Liver (tissue), 10 donors: ENCODE measurements at places on chromosomes 13 and 19.
A peak's percentile ranks its signal among the peaks of the same experiment; 100 is the strongest.

- DNase-seq = no peak
These were observed 18.0 kb upstream of the GARRE1 start for GRCh38 chr19:34236035-34236987.

GRCh38 chr13:66835040-66835628 is 395.0 kb downstream of the PCDH9 start:
- peak; percentile 56 for DNase-seq

GRCh38 chr19:6745965-6746364 is 6.5 kb downstream of the TRIP10 start:
- DNase-seq = no peak

- DNase-seq = no peak
These were observed 18.7 kb downstream of the UNC13A start for GRCh38 chr19:17669419-17669818.

DNA sequence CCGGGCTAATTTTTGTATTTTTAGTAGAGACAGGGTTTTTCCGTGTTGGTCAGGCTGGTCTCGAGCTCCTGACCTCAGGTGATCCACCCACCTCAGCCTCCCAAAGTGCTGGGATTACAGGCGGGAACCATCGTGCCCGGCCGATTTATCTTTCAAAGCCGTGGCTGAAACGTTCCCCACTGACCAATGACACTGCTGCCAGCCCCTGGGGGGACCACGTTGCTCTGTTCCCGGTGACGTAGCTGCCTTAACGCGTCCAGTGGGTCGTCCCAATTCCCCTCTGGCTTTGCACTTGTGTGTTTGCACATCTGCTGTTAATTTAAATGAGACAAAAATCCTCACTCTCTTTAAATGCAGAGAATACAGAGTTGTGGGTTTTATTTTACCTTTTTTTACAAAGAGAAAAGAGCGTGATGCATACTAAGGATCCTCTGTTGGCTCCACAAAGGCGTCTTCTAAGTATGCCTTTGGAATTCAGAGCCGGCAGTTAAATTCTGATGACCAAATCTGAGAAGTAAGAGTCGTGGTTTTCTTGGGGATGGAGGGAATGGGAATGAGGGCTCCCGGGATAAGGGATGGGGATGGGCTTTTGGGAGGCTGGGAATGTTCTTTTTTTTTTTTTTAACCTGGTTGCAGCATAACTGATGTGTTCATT is 18.6 kb upstream of the LMTK3 start:
- DNase-seq = no peak

- peak; percentile 85 for DNase-seq
These were observed 22.8 kb upstream of the SIGLEC11 start for GRCh38 chr19:49983645-49984229.

- no peak for DNase-seq
These were observed 193.6 kb downstream of the RAP2A start for GRCh38 chr13:97627566-97627965.

DNA sequence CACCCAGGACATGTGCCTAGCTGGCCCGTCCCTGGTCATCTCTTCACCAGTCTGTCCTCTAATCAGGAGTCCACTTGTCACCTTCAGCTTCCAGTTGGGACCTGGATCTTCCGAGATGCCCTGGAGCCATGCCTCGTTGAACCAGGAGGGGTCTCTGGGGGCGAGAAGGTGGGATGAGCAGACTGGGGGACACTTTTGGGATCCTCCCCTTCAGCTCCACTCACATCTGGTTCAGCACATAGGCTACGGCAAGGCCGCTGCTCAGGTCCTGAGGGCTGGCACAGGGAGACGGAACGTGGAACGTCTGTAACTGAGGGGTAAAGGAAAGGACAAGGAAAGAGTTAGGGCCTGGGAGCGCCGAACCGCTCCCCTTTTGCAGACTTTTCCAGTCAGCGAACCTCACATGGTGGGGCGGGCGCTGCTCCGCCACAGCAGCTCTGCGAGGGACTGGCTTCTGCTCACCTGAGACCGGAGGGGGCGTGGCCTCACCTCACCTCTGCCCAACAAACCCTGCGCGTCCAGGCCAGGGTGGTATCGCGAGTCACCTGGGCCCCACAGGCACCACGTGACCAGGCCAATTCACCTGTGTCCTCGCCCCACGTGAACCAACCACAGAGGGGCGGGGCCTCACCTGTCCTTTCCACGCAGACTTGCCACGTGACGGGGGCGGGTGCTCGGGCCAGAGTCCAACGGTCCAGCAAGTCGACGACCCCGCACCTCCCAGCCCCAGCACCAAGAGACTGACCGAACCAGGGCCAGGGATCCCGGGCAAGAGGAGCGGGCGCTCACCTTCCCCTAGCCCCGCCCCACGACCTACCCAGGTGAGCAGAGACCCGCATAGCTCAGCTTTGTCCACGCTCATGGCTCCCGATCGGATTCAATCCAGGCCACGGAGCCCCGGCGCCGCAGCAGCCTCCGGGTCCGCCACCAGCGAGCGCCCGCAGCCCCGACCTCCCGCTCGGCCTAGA is at the start of gene HOOK2:
Gene HOOK2, minus strand, starts transcription at position 965 of the 968 bp plus-strand sequence. Its CDS starts 103 bp downstream, at position 862.
- DNase-seq = peak; percentile 78

DNA sequence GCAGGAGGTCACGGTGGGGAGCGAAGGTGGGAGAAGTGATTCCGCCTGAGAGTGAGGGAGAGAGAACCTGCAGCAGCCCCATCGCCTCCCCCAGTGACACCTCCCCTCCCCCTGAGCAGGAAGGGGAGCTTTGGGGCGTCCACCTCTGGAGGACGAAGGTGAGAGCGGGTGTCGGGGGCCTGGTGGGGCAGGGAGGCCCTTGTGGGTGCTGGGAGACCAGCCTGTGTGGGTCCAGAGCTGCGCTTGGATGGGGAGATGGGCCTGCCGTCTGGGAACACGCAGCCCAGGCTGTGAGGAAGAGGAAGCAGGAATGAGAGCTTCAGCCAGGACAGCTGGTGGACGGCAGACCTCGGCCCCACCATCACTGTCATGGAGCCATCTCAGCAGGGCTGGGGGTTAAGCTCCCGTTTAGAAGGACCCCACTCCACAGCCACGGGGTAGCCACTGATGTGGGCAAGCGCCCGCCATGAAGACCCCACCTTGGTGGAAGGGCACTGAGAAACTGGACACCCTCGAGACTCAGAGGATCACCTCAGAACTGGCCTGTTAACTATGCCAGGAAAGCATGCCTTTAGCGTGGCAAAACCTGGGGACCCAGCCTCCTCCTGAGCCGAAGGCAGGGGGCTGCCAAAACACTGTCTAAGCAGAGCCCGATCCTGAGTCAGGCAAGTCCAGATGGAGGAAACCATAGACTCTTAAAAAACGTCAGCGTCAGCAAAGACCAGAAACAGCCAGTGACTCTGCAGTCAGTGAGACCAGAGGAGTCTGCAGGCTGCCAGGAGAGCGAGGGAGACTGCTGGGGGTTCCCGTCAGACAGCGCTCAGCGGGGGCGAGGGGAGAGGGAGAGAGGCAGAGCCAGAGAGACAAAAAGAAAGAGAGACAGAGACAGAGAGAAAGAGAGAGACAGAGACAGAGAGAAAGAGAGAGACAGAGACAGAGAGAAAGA is 6.4 kb upstream of the PROZ start:
- DNase-seq = no peak

DNA sequence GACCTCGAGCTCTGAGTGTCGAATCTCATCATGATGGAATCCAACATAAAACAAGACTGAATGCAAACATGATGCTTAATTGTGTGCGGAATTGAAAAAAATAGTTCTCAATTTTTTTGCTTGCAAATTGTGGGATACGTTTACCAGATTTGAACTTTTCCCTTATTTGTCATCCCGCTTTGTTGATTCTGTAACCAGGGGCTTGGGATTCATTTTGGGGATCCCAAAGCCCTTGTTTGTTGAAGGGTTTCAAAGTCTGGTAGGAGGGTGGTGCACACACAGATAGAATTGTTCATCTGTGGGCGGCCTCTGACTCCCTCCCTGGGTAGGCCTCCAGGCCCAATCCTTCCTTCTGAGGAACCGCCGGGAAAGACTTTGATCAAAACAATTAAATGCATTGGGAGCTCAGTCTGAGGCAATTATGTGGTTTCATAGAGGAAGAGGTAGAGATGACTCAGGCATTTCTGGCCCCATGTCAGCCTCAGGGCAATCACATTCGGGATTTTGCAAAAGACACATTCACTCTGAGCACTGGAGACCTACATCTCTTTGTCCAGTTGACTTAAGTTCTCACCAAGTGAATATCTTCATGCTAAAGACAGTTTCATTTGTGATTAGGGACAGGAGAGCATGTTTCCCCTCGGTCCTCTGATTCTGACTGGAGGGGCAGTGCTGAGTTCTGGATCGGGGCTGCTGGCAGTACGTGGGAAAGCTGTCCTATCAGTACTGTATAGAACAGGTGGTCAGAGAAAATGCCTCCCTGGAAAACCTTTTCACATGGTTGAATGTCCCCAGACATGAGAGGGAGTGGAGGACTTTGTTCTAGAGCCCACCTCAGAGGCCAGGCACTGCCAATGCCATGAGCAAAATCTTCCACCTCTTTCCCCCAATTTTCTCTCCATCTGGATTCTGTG is 27.8 kb upstream of the IGFL4 start:
- no peak for DNase-seq

DNA sequence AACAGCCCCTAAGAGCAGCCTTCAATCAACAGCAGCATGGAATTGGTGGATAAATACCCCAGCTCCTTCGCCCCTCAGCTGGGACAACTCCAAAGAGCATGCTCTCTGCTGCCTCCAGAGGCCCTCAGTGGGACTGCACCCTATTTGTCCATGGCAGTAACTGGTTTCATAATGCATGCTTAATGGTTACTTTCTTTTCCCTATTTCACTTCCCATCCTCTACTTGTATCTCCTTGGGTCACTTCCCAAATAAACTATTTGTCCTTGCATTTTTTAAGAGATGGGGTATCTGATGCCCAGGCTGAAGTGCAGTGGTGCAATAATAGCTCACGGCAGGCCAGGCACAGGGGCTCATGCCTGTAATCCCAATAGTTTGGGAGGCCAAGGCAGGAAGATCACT is 13.5 kb upstream of the TPM4 start:
- peak; percentile 61 for DNase-seq

DNA sequence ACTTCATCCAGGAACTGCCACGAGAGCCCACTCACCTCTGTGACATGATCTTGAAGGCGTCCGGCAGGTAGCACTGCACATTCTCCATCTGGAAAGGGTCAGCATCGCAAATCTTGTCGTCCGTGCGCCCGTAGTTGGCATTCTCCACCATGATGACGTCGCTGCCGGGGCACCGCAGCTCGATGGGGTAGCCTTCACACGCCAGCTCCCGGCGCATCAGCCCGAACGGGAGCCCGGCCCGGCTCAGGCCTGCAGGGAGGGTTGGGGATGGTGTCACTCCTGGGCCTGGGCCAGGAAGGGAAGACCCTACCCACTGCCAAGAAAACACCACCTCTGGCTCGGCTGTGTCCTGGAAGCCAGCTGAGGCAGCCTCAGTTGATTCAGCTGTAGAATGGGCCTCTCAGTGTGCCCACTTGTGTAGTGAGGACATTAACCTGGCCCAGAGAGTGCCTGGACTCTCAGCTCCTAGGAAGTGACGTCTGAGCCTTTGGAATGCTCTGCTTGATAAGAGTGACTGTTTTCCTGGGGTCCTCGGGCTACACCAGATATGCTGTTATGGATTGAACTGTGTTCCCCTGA is 28.4 kb downstream of the ADGRL1 start:
- DNase-seq = no peak

- DNase-seq = no peak
These were observed 425.5 kb downstream of the RFC3 start for GRCh38 chr13:34243403-34243802.
